CD8-positive, alpha-beta T cell (primary cell): ENCODE measurements at places on chromosomes 12 and 14.

DNA sequence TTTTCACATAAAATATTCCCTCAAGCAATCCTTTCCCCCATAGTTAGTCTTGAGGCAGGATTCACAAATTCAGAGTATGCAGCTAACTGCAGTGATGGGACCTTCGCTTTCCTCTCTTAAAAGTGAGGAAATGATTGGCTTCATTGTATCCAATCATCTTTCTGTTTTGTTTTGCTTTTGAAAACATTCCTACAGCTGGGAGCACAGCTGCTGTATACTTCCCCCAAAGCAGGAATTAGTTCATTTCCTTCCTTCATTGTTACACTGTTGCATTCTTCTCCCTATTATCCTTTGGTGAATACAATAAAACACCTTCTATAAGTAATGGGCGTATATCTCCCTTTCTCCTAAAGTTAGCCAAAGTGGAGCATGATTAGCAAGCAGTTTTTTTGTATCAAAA is 9.4 kb upstream of the GAS2L3 start:
- DNase-seq, result no peak

DNA sequence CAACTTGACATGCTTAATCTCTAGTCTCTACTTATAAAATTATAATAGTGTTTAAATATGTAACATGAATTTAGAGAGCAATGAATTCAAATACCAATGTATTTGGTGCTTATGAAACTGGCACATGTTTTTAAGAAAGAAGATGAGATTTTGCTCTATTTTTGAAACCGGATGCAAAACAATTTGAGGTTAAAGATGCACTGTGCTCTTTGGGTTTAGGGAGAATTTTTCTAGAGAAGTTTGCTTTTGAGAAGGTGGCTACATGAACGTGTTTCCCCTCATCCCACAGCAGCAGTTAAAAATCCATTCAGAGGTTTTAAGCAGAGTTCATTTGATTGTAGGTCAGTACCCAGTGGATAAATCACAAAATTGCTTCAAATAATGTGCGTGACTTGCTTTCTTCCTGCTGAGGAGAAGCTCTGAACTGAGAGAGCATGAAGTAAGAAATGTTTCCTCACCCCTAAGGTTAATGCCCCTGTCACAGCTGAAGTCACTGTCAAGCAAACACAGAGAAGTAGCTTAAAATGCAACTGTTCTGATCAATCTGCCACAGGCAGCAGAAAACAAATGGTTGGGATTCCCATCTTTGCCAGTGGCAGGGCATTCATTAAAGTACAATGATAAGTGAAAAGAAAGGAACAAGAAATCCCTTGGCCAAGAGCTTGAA is 241.9 kb upstream of the SYT1 start:
- no peak for DNase-seq

DNA sequence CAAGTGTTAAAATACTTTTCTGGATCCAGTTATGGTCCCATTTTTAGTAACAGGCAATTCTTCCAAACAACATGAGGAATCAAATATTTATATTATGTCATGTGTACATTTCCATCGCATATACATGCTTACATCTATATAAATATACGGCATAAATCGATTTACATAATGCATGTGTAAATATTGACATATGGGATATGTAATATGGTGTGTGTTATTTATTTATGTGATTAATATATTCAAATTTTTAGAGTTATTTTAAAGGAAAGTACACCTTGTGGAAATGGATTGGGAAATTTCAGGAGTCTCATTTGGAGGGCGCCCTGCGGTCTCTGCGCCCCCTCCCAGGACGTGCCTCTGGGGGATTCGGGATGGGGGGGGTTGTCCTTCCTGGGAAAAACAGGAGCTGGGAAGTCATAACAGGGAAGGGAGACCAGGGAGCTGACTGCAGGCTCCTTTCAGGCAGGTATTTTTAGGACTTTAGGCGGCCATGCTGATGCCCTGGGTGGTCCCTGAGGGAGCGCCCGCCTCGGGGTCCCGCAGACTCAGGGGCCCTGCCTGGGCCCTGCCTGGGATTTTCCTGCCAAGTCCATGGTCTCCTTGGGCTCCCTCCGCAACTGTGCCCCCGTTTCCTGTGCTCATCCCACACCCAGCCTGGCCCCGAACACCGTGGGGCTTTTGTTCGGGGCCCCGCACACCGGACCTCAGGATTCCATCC is 82.7 kb upstream of the SFSWAP start:
- DNase-seq, result no peak

DNA sequence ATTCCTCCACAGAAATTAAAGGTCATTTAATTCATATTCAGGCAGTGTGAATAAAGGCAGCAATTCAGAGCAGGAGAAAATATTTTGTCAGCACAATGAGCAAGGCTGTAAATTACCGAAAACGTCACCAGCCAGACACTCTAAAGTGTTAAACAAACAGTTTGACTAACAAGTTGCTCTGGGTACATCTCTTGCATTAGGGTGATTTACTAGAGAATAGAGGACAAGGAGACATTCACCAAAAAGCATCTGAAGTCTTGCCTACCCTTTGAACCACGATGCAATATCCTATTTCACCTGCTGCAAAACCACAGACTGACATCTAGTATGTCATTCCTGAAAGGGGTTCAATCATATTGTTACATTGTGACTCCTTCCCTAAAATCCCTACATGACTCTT is 27.1 kb upstream of the GPHB5 start:
- no peak for DNase-seq

- no peak for DNase-seq
Observed at GRCh38 chr12:132143336-132144071, 615 bp downstream of the DDX51 start.

DNA sequence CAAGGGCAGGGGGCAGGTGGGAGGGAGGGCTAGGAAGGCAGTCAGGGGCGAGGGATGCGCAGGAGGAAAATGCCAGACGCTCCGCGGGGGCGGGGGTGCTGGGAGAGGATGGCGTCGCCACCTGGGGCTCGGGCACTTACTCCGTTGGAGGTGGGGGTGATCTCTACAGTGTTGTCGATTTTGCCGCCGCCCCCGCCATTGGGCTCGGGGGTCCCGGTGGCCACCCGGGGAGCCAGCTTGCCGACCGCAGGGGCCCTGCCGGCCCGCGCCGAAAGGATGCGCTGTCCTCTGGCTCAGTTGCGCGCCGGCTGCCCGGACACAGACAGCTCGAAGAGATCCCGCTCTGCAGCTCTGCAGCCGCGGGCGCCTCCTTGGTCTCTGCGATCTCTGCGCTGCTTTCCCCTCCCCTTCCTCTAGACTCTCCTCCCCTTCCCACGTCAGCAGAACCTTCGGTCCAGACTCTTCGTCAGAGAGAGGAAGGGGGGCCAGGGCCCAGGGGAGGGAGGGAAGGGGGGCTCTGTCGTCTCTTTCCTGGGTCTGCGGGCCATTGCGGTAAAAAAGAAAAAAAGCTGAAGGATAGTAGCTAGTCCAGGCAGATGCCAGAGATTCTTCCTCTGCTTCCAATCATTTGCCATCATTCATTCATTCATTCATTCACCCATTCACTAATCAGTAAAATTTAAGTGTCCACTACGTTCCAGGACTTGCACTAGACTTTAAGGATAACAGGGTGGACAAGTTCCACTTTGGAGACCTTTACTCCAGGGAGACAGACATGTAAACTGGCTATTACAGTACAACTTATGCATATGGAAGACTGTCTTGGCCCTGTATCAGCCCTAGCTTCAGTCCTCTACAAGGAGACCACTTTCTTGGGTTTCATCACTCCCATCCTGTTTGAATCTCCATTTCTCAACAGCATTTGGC is at the start of gene SLC22A17:
TSS of gene SLC22A17 (minus strand) at position 382 of the 927 bp plus-strand sequence.
- peak; percentile 80 for DNase-seq

DNA sequence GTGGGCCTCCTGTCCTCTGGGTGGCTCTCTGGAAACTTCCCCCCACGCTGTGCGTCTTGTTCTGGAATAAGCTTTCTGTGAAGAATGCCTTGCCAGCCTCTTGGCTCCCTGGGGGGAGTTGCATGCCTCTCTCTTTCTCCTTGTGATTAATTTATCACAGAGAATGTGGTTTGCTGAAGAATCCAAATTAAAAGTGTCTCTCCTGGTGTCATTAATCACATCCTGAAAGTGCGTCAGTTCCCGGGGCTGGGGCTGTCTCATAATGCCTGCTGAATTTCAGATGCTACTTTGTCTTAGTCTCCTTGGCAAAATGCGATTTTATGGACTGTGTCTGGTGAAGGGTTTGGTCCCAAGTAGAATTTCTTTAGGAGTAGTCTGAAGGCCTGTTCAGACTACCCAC is 787.7 kb upstream of the TMEM132C start:
- no peak for DNase-seq

GRCh38 chr14:99880651-99881420 is 87.6 kb downstream of the EML1 start:
- no peak for DNase-seq

DNA sequence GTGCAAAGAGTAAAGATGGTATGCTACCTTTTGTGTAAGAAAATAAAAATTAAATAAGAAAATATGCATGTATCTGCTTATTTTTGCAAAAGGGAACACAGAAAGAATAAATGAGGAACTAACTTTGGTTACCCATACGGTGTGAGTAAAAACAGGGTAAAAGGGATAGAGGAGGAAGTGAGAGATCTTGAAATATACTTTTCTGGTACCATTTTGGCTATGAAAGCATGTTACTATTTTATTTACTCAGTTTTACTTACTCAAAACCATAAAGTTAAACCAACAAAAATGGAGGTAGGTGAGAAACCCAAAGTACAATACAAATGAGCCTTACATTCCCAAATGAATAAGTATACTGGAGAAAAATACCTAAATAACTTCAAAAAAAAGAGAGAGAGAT is 122.0 kb upstream of the EGLN3 start:
- no peak for DNase-seq

DNA sequence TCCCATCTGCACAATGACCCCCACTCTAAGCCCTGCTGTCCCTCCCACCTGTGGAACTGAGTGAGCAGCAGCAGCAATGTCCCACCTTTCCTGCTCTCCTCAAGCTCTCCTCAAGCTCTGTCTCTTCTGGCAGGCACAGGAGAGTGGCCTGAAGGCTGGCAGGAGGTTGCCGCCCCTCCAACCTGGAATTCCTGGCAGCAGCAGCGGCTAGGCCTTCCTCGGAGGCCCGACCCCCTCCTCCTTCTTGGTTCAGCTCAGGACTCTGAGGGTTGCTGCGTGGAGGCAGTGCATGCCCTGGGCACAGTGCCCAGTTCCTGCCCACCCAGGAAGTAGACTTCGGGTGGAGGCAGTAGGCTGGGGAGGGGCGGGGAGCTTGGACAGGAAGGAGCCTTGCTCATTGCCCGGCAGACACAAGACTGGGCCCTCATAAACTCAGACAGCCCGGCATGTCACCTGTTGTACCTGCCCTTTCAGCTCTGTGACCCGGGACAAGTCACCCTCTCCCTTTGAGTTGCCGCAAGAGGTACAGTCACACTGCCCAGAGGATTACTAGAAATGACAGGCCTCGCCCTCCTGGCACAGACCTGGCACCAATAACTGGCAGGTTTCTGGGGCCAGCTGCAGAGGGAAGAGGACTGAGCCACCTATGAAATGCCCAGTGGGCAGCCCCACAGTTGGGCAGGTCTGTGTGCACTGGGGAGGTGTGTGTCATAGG is 2.1 kb upstream of the SERPINA1 start:
- no peak for DNase-seq

GRCh38 chr14:44352201-44352600 is 154.9 kb downstream of the FSCB start:
- no peak for DNase-seq

GRCh38 chr14:92190768-92191167 is 69.0 kb downstream of the CPSF2 start:
- no peak for DNase-seq

DNA sequence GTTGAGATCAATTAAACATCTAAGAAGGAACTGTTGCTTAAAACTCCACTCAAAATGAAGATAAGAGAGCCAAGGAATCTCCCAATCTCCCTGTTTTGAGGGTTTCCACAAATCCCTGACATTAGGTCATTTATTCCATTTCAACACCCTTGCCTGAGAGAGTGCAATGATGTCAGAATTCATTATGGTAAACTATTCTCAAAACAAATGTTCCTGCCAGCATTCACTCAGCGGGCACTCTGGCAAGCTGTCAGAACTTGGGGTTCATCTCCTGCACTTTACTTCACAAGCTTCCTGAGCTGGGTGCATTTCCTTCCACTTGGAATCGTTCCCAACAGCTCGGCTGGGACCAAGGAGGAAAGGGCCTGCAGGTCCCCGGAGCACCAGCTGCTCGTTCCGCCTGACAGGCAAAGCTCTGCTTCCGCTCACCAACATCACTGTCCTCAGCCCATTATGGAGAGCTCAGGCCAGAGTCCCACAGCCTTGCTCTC is 117.8 kb downstream of the TTC7B start:
- no peak for DNase-seq

DNA sequence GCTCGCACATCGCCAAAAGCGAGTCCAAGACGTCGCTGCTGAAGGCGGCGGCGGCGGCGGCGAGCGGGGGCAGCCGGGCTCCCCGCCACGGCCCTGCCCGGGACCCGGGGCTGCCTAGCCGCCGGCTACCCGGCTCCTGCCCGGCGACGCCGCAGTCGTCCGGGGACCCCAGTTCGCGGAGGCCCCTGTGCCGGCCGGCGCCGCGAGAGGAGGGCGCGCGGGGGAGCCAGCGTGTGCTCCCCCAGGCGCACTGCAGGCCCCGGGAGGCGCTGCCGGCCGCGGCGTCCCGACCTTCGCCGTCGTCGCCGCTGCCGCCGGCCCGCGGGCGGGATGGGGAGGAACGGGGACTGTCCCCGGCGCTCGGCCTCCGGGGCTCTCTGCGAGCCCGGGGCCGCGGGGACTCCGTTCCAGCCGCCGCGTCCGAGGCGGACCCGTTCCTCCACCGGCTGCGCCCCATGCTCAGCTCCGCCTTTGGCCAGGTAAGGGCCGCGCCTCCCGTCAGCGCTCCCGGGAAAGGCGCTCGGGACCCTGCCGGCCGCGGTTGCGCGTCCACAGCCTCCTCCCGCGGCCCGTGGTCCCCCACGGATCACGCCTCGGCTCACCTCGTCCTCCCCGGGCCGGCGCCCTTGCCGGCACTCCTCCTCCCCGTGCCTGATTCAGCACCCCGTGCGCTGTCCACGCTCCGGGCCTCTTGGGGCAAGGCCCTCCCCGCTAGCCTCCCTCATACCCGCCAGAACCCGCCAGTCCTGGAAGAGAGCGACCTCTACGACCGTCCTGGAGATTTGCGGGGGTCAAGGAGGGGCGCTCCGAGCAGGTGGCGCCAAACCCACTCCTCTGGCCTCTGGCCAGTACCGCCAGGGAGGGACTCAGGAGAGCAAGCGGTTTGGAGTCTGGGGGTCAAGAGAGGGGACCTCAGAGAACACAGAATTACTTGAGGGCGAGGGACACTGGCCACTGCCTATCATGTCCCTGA is 721 bp downstream of the CABP1 start:
- DNase-seq, result peak; percentile 56

- DNase-seq, result no peak
Observed at GRCh38 chr12:25977047-25977446, 18.6 kb downstream of the RASSF8 start.

DNA sequence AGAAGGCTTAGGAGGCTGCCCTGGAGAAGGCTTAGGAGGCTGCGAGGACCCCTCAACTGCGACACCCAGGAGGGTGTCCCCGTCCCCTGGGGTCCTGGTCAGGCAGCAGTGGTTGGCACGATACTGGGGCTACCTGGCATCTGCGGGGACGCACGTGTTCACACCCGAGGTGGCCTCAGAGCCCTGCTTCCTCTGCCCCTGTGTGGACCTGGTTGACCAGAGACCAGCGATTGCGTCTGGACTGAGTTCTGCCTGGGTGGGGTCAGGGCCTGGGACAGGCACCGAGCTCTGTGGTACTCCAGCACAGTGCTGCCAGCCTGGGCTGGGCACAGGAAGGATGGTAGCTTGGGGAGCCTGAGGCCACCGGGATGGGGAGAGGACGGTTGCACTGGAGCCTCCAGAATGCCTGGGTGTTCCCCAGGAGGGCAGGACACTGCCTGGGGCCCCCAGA is 735 bp downstream of the ASPG start:
- no peak for DNase-seq

- peak; percentile 79 for DNase-seq
Observed at GRCh38 chr12:55996201-55996714, 818 bp upstream of the SUOX start.

GRCh38 chr12:130236446-130236845 is 74.2 kb downstream of the FZD10 start:
- DNase-seq, result no peak
